Islet precursor cell (in vitro differentiated cells): ENCODE measurements at places on chromosomes 5 and 9.
A peak's percentile ranks its signal among the peaks of the same experiment; 100 is the strongest.

GRCh38 chr5:151056379-151057325 is 24.2 kb downstream of the TNIP1 start:
- DNase-seq = no peak

DNA sequence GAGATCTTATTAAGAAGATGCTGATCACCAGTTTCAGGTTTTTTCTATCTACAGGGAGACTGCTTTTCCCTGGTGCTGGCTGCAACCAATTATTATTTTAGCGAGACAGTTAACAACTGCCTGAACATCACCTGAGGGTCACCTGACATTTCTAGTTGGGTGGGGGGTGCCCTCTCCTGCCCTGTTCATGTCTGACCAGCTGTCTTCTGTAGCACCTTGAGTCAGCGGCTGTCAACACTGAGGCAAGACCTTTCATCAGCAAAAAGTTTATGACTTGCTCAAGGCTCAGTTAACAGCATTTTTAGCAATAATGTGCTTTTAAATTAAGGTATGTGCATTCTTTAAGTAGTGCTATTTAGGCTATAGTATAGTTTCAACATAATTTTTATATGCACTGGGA is 58.0 kb downstream of the ADCY2 start:
- no peak for DNase-seq

DNA sequence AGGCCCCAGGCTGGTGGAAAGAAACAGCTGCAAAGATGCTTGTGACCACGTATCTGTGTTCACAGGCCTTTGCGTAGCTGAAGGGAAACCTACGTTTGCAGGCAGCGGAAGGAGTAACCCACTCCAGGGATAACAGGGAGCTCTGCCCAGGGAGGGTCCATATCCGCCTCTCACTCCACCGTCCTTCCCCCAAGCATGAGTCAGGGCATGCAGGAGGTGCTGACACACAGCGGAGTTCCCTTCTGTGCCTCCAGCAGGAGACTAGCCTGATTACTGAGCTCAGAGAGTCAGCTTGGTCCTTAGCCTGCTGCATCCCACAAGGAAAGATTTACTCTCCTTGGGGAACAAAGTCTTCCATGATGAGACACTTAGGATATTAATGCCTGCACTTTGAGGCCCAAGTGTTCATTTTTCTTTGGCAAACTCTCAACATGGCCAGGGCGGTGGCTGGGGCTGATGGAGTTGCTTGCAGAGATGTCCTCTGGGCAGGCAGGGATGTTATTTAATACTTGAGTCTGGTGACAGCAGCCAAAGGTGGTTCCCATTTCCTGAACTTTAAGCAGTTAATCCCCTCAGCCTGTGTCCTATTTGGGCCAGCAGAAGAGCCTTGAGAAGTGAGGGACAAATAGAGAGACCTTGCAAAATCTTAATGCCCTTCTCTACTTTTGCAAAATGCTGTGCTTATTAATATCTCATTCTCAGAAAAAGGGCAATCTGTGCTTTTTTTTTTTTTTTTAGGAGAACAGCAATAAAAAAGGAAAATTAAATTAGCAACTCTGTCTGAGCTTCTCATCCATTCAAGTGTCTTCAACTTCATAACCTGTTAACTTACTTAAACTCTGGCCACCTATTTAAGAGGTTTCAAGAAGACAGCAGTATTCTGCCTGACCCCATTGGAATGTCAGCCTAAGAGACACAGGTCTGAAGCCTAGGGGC is 222.1 kb downstream of the HSPA4 start:
- DNase-seq = peak; percentile 66

DNA sequence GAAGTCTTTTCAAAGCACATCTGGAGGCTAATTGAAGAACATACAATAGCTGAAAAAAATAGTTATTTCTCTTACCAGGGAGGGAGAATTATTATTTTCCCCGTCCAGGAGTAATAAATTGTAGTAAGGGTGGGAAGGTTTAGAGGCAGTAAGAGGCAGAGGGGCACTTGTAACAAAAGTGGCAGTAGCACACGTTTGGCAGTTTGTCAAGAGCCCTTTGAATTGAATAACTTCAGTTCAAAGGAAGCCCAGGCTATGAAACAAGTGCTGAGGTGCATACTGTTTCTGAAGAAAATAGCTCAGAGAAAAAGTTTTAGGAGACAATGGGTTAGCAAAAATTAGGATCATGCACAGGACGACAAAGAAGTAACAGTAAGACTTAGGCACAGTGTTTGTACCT is 451.3 kb downstream of the LRRC70 start:
- no peak for DNase-seq

GRCh38 chr5:9547122-9547947 is 1.5 kb upstream of the SEMA5A start:
- peak; percentile 86 for DNase-seq

- no peak for DNase-seq
Observed at GRCh38 chr5:178352035-178352349, 119.4 kb upstream of the PHYKPL start.

- peak; percentile 99 for DNase-seq
Observed at GRCh38 chr5:159510282-159510681, 180.0 kb upstream of the IL12B start.

DNA sequence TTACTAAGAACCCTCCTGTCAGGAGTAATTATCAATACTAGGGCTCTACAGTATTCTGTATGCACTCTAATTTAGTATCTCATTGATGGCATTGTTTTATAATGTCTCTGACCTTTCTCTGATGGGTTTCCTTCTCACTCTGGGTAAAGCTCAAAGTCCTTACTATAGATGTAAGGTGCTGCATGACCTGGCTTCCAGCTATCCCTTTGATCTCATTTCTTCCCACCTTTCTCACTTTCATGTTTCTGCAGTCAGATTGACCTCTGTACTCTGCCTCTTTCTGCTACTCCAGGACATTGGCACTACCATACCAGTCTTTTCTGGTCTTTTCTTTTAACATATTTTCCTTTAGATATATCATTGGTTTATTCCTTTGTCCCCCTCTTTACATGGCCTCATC is 2332.8 kb upstream of the C9orf72 start:
- DNase-seq = no peak

DNA sequence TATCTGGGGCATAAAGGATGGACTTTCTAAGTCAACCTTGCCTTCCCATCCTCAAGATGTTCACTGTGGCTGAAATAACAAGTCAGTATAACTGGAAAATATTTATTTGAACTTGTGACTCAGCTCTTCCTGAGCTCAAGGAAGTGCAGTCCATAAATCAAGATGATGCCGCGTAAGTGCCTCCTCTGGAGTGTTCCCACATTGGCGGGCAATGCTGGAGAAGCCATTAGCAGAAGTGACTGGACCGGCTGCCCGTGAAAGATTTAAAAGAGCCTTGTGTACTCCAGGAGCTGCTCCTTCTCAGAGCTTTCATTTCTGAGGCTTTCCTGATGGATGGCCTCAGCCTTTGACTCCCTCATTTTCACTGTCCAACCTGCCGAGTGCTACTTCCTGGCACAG is 17.4 kb downstream of the TMOD1 start:
- DNase-seq = peak; percentile 68

GRCh38 chr5:91219091-91219802 is 163.9 kb downstream of the ARRDC3 start:
- no peak for DNase-seq

DNA sequence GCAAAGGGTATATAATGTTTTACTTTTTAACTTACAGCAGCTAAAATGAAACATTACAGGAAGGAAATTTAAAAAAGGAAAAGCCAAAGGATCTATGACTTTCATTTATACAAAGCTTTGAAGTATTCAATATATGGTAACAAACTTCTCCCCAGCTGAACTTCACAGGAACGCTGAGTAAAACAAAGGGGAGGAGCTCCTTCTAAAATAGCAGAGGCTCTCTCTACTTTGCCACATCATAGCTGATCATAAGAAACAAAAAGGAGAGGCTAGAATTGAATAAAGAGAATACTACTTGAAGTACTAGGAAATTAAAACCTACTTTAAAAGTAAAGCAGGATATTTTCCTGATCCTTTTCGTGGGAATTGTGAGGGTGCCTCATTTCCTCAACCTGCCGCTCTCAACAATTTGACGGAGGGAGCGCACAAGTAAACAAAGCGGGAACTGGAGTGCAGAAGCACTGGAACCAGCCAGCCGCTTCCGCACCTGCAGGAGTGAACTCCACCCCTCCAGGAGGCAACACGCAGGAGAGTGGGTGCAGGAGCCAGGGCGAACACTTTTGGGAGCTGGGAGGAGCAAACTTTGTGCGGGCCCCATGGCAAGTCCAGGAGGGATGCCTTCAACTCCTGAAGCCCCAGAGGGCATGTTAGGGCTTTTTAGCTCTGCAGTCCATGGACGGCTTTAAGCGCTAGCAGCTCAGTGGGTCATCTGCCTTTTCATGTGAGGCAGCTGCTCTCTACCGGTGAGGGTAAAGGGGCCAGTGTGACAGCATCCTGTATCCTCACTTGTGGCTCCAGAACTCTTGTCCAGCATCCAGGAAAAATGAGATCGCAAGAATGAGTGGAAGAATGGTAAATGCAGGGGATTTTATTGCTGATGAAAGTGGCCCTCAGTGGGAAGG is 757.4 kb downstream of the PTPRD start:
- no peak for DNase-seq

DNA sequence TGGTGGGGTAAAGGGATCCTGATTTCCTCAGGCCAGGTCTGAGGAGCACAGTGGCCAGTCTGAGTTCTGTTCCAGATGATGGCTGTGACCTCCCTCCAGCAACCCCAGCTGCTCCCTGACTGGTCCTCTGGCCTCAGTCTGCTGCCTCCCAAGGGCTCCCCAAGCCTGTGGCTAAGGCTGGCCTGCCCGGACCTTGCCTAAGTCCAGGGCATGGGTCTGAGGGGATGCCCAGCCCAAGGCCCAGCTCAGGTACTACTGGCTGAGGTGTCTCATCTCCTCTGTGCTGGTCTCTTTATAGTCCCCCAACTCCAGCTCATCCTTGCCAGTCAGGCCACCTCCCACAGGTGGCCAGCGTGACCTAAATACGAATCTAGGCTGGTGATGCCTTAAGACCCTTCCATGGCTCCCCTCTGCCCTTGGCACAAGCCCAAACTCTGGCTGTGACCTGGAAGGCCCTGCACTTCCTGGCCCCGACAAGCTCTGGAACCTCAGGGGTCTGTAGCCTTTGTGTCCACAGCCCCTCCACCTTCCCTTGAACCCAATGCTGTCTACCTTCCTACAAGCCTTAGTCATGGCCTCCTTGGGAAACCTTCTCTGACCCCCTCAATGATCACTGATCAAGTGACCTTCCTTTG is 9.8 kb downstream of the KIF12 start:
- DNase-seq = peak; percentile 43

GRCh38 chr9:70130266-70130665 is 86.6 kb downstream of the MAMDC2 start:
- peak; percentile 58 for DNase-seq

DNA sequence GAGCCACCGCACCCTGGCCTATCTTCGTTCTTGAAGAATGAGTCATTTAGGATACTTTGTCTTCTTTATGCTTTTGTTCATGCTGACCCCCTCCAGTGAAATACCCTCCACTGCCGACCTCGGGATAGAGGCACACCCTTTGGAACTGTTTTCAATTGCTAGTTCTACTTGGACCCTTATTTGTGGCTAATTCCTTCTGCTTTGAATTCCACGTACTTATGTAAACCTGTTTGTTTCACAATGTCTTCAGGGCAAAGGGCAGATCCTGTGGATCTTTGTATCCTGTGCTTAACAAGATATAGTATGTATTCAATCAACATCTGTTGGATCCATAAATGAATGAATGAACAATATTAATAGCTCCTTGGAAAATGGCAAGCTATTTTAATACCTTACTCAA is 19.6 kb upstream of the AOPEP start:
- peak; percentile 24 for DNase-seq

- DNase-seq = peak; percentile 91
Observed at GRCh38 chr9:82021198-82021597, 32.6 kb downstream of the SPATA31D1 start.

GRCh38 chr9:108950168-108950567 is 16.0 kb downstream of the ABITRAM start:
- DNase-seq = no peak

GRCh38 chr5:143494595-143494994 is 91.1 kb upstream of the NR3C1 start:
- DNase-seq = no peak

GRCh38 chr9:95053611-95054570 is 263.6 kb downstream of the FANCC start:
- DNase-seq = no peak

GRCh38 chr9:112110094-112110776 is 64.9 kb downstream of the SUSD1 start:
- DNase-seq = peak; percentile 58

DNA sequence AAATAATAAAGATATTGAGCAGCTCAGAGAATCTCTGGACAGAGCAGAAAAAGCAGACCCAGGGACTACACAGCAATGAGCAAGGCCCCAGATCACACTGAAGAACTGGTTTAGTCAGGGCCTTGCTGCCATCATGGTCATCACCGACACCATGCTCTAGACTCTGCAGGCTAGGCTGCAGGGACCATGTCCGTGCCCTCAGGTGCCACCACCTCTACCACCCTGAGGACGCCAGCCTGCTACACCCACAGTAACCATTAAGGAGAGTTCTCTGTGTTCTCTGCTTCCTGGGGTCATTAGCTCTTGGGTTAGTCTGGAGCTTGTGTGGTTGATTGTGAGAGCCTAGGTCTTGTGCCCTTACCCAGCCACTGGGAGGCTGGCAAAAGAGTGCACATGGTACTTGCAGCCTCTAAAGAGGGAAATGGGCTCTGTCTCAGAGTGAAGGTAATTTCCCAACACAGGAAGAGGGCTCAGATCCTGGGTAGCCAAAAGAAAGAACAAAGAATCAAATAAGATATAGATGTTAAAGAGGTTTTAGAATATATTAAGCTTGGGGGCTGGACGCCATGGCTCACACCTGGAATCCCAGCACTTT is 31.9 kb upstream of the JADE2 start:
- DNase-seq = peak; percentile 34

- no peak for DNase-seq
Observed at GRCh38 chr9:3088219-3088618, 244.3 kb upstream of the PUM3 start.

DNA sequence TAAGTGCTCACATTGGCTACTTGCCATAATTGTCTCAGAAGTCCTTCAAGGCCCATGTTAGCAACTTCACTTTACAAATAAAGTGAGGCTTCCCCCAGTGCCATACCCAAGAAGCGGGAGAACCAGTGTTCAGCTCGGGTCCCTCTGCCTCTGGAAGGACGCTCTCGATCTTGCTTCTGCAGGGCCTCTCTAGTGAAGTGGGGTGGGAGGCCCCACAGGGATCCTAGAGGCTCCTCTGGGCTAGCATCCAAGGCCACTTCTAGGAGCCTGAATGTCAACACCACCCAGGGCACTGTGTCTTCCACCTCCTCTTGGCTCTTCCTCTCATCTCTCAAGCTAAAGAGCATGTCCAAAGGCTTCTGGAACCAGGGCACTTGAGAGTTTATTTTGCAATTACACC is 282.5 kb downstream of the GADD45G start:
- peak; percentile 40 for DNase-seq

DNA sequence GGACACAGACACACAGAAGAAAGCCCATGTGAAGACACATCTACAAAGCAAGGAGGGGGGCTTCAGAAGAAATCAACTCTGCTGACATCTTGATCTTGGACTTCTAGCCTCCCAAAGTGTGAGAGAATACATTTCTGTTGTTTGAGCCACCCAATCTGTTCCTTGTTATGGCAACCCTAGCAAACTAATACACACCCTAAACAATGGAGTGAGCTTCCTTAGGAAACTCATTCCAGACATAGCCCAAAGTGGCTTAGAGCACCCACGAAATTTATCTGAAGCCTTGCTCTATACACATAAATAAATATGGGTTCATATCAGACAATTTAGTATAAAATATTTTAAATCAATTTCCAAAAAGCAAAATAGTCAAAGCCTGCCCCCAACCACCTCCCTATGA is 7.6 kb upstream of the TBC1D2 start:
- DNase-seq = no peak

- DNase-seq = no peak
Observed at GRCh38 chr5:159802661-159803060, 113.6 kb upstream of the ADRA1B start.
